ENCODE measurements at places on chromosomes 2 and 18.

DNA sequence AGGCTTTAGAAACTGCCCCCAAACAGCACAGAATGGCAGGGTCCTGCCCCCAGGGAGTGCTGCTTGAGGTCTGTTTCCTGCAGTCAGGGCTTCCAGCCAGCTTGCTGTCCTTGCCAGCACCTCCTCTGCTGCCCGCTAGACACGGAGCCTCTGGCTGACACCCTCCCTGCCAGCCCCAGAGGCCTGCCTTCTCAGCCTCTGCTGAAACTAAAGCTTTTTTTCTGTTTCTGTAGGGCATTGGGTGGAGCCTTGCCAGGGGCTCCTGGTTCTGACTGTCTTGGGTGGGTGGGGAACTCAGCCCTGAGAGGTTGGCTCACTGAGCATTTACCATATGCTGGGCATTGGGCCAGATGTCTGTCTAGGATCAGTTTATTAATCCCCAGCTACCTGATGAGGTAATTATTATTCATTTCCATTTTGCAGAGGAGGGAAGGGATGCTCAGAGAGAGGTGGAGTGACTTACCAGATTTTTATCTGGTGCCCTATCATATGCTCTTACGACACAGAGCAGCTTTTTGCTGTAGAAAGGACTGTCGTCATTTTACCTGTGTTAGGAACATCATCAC lies 35.4 kb downstream of the INPP4A start:
- no peak for DNase-seq

DNA sequence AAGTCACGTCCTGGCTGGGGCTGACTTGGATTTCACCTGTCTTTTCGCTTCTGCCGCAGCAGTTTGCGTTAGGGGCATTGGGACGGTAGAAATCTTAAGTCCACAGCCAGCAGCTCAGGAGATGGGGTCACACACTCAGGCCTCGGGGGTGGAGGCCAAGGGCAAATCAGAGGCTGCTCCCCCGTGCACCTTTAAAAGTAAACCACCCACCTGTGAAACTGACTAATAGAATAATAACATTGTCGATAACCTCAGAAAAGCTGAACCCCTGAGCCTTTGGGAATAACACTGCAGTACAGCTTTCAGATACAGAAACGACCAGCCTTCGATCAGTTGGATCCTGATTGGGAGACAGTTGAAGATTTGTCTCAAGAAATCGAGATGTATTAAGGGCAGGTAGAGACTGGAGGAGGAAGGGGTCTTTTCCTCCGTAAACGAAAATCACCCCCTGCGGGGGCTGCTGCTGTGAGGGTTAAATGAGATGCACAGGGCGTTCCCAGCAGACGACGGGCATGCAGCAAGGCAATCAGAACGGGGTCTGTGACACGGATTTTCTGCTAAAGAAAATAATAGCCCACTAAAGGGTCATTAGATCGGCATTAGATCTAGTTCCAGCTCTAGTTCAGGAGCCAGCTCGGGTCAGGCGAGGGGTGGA lies 16.4 kb upstream of the NFATC1 start:
- DNase-seq: no peak

GRCh38 chr2:120609826-120610395 lies 125.8 kb upstream of the GLI2 start:
- DNase-seq: no peak

GRCh38 chr2:163735685-163736432 lies at the start of gene FIGN:
FIGN (minus strand) TSS chr2:163736008; CDS start chr2:163734927, 1,081 bp downstream.
- no peak for DNase-seq

- DNase-seq: no peak
Measured at GRCh38 chr2:48532824-48533223, 2.9 kb downstream of the STON1 start.

GRCh38 chr2:239433777-239434403 lies 33.1 kb upstream of the HDAC4 start:
- peak; percentile 78 for DNase-seq

GRCh38 chr2:215712871-215713790 lies 277.3 kb upstream of the FN1 start:
- no peak for DNase-seq

GRCh38 chr18:25061395-25061794 lies 290.6 kb downstream of the ZNF521 start:
- DNase-seq: no peak

DNA sequence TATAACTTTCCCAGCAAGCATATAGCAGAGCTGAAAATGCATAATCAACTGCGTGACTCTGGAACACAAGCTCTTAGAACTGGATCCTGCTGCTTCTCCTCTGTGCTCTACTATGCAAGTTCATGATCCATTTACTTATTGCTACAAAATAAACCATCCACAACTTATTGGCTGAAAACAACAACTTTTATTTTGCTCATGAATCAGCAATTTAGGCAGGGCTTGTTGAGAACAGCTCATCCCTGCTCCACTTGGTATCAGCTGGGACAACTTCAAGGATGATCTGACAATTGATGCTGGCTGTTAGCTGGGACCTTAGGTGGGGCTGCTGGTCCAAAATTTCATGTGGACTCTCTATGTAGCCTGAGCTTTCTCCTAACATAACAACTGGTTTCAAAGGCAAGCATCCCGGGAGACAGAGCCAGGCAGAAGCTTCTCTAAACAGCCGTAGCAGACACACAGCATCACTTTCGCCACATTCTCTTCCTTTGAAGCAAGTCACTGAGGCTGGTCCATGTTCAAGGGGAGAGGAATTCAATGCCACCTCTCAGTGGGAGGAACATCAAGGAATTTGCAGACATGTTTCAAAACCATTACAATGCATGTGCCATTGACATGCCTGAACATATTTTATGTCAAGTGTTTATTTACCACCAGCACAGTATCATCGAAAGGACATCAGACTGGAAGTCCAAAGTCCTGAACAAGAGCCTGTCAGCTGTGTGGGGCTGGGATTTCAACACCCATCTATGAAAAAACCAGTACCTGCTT lies 153.1 kb upstream of the PKDCC start:
- DNase-seq: no peak

GRCh38 chr2:134782792-134783191 lies 55.6 kb upstream of the ACMSD start:
- peak; percentile 69 for DNase-seq

DNA sequence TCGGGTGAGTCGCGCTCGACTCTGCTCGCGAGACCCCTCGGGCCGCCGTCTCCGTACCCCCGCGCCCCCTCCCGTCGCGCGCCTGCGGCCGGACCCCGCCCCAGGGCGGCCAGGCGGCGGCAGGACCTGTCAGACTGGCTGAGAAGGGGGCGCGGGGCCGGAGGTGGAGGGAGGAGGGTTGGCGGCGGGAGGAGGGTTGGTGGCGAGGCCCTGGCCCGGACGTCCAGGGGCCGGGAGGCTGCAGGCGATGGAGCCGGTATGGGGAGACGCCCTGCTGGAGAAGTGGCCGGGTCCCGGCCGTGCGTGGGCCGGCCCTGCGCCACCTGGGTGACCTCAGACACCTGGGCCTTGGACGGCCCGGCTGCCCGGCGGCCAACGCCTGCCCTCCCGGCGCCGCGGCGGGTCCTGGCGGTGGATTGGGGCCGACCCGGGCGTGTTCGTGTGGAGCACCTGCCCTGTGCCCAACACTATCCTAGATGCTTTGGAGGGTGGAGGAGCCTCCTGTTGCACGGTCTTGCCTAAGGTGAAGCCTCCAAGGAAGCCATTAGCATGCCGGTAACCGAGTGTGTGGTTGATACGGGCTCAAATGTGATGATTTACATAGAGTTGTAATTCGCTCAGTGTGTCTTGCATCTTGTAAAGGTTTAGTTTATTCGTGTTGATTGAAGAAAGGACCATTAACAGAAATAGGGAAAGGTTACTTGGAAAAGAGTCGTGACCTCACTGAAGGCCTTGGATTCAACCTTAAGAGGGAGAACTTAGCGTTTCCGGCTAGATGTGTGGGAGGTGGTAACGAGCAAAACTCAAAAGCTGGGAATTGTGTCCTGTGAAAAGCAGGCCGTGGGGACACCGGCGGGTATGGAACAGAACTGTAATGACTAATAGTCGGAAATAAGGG lies 550 bp downstream of the MYL12B start:
- peak; percentile 86 for DNase-seq

- peak; percentile 13 for DNase-seq
Measured at GRCh38 chr18:29154758-29155725, 978.1 kb upstream of the CDH2 start.

- DNase-seq: peak; percentile 16
Measured at GRCh38 chr18:50313031-50313607, 25.6 kb upstream of the CXXC1 start.

- DNase-seq: no peak
Measured at GRCh38 chr2:182716650-182716979, 558 bp downstream of the DNAJC10 start.

DNA sequence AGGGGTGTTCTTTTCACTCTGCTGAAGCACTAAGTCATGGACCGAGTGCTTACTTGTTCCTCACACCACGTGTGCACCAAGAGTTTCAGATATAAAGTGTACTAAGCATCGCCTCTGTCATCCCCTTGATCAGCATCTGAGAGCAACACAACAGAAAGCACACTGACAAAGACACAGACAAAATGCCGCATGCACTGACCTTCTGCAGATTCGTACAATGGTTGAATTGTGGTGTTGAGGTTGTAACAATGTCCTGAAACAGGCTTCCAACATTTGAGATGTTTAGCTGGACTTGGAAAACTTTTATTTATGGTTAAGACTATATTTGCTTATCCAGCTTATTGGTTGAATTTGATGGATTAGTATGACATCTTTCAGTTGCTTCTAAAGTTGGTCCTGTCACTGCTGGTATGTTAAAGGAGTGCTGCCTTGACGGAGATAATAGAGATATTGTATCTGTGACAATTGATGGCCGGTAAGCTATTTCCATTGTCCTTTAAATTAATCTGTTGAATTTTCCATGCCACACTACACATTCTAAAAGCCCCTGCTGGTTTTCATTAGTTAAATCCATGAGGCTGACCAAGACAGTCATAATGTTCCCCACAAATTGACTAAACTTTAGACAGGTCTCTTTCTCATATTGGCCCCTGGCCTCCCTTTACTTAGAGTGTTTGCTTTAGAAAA lies 99.9 kb downstream of the CBLN2 start:
- DNase-seq: no peak

DNA sequence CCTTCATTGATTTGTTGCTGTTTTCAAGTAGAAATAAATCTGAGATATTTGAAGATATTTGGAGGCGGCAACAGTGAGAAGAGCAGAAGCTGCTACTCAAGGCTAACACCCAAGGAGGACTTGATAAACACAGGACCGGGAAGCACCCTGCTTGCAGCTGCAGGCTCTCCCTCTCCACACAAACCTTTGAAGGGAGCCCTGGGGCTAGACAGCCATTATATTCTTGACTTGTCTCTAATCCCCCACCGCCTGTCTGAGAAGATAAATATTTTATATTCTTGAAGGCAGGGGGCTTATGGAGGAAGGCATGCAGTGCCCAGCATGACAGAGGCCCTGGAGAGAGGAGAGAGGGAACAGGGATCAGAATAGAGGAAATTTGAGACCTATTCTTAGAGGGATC lies 50.9 kb upstream of the SMAD2 start:
- no peak for DNase-seq

DNA sequence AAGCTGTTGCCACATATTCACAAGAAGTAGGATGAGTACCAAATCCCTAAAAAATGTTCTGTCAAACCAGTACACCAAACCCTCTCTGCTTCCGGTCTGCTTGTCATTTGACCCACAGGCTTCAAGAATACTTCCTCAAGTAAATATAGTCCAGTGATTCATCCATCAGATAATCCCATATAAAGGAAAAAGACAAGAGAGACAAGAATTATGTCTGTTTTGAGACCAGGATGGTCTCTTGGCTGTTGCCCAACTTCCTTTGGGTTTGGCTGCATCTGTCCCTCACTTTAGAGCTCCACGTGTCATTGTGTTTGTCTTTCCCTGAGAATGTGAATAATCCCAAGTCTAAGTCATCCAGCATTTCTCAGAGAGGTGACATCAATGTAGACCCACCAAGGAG lies 91.5 kb upstream of the NRP2 start:
- no peak for DNase-seq

- no peak for DNase-seq
Measured at GRCh38 chr18:34758378-34758948, 48.4 kb downstream of the DTNA start.

DNA sequence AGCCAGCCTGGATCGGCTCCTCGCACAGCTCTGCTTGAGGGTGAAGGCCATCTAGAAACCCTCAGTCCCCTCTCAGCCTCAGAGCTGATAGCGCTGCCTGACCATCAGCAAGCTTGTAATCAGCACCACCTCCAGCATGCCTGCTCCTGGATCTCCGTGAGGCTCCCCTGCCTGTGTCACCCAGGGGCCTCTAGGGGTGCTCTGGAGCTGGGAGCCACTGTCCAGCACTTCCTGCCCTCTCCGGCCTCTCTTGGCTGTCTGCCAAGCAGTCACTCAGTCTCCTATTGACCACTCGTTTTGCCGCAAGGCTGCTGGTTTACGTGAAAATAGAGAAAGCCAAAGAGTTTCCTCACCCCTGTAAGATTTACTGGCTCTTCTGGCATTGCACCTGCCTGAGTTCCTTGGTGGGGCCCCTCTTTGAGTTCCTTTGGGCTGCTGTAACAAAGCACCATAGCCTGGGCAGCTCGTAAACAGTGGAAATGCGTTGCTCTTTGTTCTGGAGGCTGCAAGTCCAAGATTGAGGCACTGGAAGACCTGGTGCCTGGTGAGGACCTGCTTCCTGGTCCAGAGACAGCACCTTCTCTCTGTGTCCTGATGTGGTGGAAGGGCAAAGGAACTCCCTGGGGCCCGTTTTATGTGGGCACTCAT lies 17.9 kb downstream of the CAPN10 start:
- DNase-seq: peak; percentile 87

DNA sequence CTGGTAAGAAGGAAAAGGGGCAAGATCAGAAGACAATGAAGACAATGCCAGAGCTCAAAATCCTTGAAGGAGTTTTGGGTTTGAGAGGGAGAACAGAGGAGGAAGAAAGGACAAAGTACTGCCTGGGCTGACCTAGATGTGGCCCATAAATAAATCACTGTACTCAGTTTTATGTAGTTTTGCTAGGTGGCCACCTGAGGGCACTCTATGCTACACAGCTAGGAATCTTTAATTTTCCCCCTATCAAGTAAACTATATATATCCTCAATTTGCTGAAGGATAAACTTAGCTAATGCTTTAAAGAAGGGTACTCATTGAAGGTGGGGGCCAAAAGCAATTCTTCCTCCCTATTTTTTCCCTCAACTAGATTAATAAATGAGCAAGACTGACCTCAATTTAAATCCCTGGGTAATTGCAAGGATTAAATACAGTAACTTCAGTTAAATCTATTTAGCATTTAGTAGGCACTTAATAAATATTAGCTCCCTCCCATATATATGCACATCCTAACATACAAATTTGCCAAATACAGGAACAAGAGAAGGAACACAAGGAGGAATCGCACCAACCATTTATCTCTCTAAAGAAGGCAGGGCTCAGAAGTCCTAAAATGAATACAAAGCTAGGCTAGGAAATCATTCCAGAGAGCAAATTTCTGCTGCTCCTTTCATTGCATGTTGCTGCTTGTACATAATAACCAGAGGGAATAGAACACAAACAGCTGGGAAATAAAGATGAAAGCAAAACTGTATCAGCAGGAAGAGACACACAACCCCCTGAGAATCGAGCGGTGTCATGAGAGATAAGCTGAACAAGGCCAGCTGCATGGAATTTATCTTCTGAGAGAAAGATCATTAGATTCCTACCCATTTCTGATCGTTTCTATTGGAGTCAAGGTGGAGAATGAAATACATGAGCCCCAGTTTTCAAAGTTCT lies 540.1 kb downstream of the NRXN1 start:
- peak; percentile 69 for DNase-seq
